ENCODE measurements at places on chromosomes 16 and 17. TPM values are rescaled to one million over a fixed set of nuclear protein-coding genes. Genes with fewer than 3 reads are reported as not detected.

DNA sequence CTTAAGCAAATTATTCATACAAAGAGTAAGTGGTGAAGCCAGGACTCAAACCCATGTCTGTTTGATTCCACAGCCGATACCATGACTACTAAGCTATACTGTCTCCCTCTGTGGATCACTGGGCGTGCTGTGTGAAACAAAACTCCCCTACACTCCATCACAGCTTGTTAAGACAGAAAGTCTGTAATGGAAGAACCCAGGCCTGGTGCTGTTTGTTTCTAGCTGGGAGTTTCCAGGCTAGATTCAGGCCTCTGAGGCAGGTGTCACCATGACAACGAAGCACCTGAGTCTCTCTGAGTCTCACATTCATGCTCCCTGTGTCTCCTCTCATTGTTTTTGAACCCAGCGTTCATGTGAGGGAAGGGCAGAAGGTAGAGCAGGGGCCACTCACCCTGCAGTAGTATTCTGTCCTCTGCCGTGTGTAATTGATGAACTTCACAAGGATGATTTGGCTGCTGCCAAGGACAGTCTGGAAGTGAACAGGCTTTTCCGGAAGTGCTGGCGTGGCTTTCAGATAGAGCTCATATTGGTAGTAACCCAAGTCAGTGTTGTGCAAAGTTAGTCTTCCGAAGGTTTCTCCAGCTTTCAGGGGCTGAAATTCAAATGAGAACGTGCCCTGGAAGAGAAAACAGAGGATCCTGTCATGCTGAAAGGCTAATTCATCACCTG lies 8.6 kb upstream of the VAC14 start:
- no peak for DNase-seq
- H3K4me3 ChIP-seq, result no peak overlapping the region
- no peak overlapping the region for H3K27ac ChIP-seq
- no peaks in the 10 kb centered on the region for H3K27me3 ChIP-seq
- H3K4me1 ChIP-seq, result no peaks in the 10 kb centered on the region

DNA sequence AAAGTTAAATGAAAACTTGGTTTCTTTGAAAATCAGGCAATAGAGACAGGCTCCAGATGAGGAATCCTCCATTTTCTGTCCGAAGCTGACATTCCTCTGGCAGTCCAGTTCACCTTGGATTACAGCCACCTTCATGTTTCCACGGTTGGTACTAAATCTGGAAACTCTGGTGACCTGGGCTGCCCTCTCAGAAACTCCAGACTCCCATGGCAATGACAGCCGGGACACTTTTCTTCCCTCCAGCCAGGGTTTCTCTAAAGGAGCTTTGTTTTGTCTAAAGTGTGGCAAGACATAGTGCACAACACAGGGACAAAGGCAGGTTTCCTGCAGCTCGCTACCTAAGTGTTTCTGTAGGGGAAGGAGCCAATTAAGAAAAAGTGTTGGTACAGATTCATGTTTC lies 36.0 kb downstream of the CLUAP1 start:
- H3K4me3 ChIP-seq, result no peak overlapping the region
- H3K4me1 ChIP-seq, result no peaks in the 10 kb centered on the region
- H3K36me3 ChIP-seq, result no peaks in the 10 kb centered on the region
- DNase-seq, result no peak
- H3K27ac ChIP-seq, result no peak overlapping the region

DNA sequence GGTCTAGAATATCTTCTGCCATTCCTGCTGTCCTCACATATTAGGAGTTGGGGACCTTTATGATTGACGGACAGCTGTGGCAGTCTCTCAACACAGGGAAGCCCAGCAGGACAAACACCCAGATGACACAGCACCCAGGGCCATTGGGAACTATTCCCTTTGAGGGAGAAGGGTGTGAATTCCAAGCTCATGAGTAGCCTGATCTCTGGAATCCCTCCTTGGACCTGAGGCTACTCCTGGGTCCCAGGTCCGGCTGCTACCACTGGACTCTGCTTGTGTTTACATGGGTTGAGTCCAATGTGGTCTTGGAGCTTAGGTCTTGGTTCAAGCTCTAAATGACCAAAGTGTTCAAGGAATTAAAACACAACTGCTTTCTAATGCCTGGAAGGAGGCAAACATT lies 78.9 kb downstream of the SLC6A2 start:
- no peak overlapping the region for H3K27ac ChIP-seq
- H3K4me1 ChIP-seq, result no peaks in the 10 kb centered on the region
- no peak for DNase-seq
- H3K36me3 ChIP-seq, result no peaks in the 10 kb centered on the region
- H3K27me3 ChIP-seq, result no peaks in the 10 kb centered on the region

The SEC14L5 gene
- total RNA-seq, result 0.14 TPM

The KCNH6 gene
- total RNA-seq, result not detected

The B9D1 gene
- 11.5 TPM for total RNA-seq

DNA sequence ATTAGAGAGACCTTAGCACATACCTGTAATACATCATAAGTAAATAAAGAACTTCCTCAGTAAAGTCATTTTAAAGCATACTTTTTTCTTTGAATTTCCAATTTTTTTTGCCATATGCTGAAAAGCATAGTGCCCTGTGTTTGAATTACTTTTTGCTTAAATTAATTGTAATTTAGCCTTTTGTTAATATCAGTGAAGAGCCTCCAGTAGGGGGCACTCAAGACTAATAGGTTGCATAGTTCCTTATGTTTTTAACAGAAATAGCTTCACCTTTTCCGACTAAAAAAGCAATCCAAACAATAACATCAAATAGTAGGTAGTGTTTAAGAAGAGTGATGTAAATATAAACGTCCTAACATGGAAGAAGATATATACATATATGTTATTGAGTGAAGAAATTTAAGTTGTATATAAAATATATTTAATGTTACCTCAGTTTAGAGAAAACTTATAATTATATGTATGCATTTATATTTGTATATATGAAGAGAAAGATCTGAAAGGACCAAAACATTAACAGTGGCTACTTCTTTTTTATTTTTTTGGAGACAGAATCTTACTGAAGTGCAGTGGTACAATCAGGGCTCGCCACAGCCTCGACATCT lies 18.6 kb downstream of the RAD51C start:
- no peaks in the 10 kb centered on the region for H3K27me3 ChIP-seq
- H3K4me1 ChIP-seq, result no peaks in the 10 kb centered on the region
- DNase-seq, result peak; percentile 55
- H3K36me3 ChIP-seq, result no peaks in the 10 kb centered on the region
- H3K27ac ChIP-seq, result no peak overlapping the region

GRCh38 chr17:65627108-65627507 lies 65.7 kb upstream of the AXIN2 start:
- H3K36me3 ChIP-seq, result no peaks in the 10 kb centered on the region
- H3K4me3 ChIP-seq, result no peak overlapping the region
- H3K27ac ChIP-seq, result peak overlapping the region; percentile 36
- no peaks in the 10 kb centered on the region for H3K27me3 ChIP-seq

The CEP95 gene
- 63.6 TPM for total RNA-seq
